ENCODE measurements at places on chromosomes 11 and 22. TPM values are rescaled to one million over a fixed set of nuclear protein-coding genes. Genes with fewer than 3 reads are reported as not detected.

The OR2AT4 gene
- total RNA-seq: not detected

The CREB3L1 gene
- total RNA-seq: 82.1 TPM

The P2RY2 gene
- total RNA-seq: 0.30 TPM

The RNF215 gene
- 38.4 TPM for total RNA-seq

The CCDC116 gene
- under 0.01 TPM for total RNA-seq

The DRAP1 gene
- total RNA-seq: 124 TPM

The CDC42BPG gene
- under 0.01 TPM for total RNA-seq

The DEFB131B gene
- not detected for total RNA-seq

The IRAG1 gene
- total RNA-seq: 8.6 TPM

The APOL4 gene
- not detected for total RNA-seq

The INS gene
- not detected for total RNA-seq

The TMEM121B gene
- 0.09 TPM for total RNA-seq

The C11orf52 gene
- not detected for total RNA-seq

The UBQLNL gene
- 0.05 TPM for total RNA-seq

The MMP11 gene
- total RNA-seq: 15.4 TPM

The PHETA2 gene
- total RNA-seq: 15.7 TPM

The CUL5 gene
- 45.6 TPM for total RNA-seq

The NAV2 gene
- total RNA-seq: 22.2 TPM

The RASSF10 gene
- total RNA-seq: under 0.01 TPM

The TREH gene
- total RNA-seq: not detected

The THY1 gene
- total RNA-seq: 713 TPM

The VSIG2 gene
- not detected for total RNA-seq

The TMA7B gene
- total RNA-seq: not detected

The RBM14 gene
- total RNA-seq: 25.2 TPM

The SEC14L2 gene
- total RNA-seq: 44.2 TPM

The TRAF6 gene
- total RNA-seq: 5.6 TPM

The CNGA4 gene
- not detected for total RNA-seq

The ZNF215 gene
- 6.1 TPM for total RNA-seq

The OR52N2 gene
- total RNA-seq: not detected

The OR10W1 gene
- total RNA-seq: not detected

The CHRM1 gene
- total RNA-seq: not detected

The BRD1 gene
- 35.7 TPM for total RNA-seq

The LARGE2 gene
- not detected for total RNA-seq

The SLC15A3 gene
- total RNA-seq: 4.0 TPM

The DERL3 gene
- total RNA-seq: 0.83 TPM

The FAM180B gene
- not detected for total RNA-seq

The CASP1 gene
- 14.8 TPM for total RNA-seq

The CASP5 gene
- not detected for total RNA-seq

The DAGLA gene
- total RNA-seq: 4.4 TPM

Data from smooth muscle cell of the umbilical artery (primary cell).